ENCODE measurements at places on chromosomes 2 and 18. TPM values are rescaled to one million over a fixed set of nuclear protein-coding genes. Genes with fewer than 3 reads are reported as not detected.
A peak's percentile ranks its signal among the peaks of the same experiment; 100 is the strongest.

Gene MARCO
- not detected for total RNA-seq

GRCh38 chr2:219230059-219230540, 494 bp downstream of the ANKZF1 start:
- peak; percentile 52 for DNase-seq
- H3K36me3 ChIP-seq, result peaks cover 51% of the 10 kb centered on the region
- H3K27ac ChIP-seq, result peak overlapping the region; percentile 97
- H3K4me1 ChIP-seq, result no peaks in the 10 kb centered on the region
- peak overlapping the region; percentile 99 for H3K4me3 ChIP-seq
- H3K27me3 ChIP-seq, result no peaks in the 10 kb centered on the region

- H3K27ac ChIP-seq, result no peak overlapping the region
- H3K36me3 ChIP-seq, result no peaks in the 10 kb centered on the region
- DNase-seq, result no peak
- no peaks in the 10 kb centered on the region for H3K27me3 ChIP-seq
Measured at GRCh38 chr2:149441255-149441654, 110.9 kb downstream of the LYPD6 start.

Gene ALPP
- total RNA-seq, result not detected

Gene LAMA3
- 233 TPM for total RNA-seq

- H3K27me3 ChIP-seq, result peaks cover 66% of the 10 kb centered on the region
- no peak overlapping the region for H3K4me3 ChIP-seq
- H3K27ac ChIP-seq, result no peak overlapping the region
- peaks cover 6% of the 10 kb centered on the region for H3K4me1 ChIP-seq
- no peak for DNase-seq
- no peaks in the 10 kb centered on the region for H3K36me3 ChIP-seq
Measured at GRCh38 chr18:74562131-74562730, 27.9 kb downstream of the CNDP1 start.

Gene CCDC68
- total RNA-seq, result 16.0 TPM

Gene OTOS
- not detected for total RNA-seq

Gene TRAF3IP1
- 21.2 TPM for total RNA-seq

Gene SCYGR4
- total RNA-seq, result not detected

Gene ZAP70
- total RNA-seq, result not detected

- H3K36me3 ChIP-seq, result peaks cover 13% of the 10 kb centered on the region
- no peak for DNase-seq
- H3K4me1 ChIP-seq, result no peaks in the 10 kb centered on the region
- H3K4me3 ChIP-seq, result no peak overlapping the region
- H3K27ac ChIP-seq, result no peak overlapping the region
Measured at GRCh38 chr2:240468303-240469238, 33.1 kb downstream of the GPC1 start.

Gene REG1B
- total RNA-seq, result not detected

Gene GALNT13
- total RNA-seq, result not detected

Gene SERPINB2
- 85.1 TPM for total RNA-seq

Gene HOXD4
- not detected for total RNA-seq

DNA sequence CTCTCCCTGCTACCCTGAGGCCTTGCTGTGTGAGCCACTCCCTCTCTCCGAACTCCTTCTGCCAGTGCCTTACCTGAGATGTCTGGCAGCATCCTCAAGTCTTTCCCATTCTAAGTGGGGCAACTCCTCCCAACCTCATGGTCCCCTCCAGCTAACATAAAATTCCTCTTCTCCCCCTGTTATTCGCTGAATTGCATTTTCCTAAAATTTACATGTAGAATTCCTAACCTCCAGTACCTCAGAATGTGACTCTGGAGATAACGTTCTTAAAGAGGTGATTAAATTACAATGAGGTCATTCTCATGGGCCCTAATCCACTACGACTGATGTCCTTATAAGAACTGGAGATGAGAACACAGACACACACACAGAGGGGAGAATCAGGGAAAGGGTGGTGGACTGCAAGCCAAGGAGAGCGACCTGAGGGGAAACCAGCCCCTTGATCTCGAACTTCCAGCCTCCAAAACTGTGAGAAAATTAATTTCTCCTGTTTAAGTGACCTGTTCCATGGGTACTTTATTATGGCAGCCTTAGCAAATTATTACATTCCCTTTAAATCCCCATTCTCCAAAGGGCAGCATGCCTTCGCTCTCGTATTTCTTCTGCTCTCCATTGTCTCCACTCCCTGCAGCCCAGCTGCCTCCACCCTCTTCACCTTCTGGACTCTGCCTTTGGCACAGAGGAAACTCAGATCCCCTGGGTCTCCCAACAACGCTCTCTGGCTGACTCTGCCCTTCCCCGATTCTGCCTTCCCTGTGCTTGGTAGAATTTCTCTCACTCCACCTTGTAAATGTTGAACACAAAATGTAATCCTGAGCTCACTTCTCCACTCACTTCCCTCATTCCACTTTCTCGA, 70.5 kb downstream of the TGIF1 start:
- H3K27me3 ChIP-seq, result peaks cover 20% of the 10 kb centered on the region
- H3K4me1 ChIP-seq, result peaks cover 10% of the 10 kb centered on the region
- no peak overlapping the region for H3K4me3 ChIP-seq
- H3K27ac ChIP-seq, result no peak overlapping the region
- no peak for DNase-seq

DNA sequence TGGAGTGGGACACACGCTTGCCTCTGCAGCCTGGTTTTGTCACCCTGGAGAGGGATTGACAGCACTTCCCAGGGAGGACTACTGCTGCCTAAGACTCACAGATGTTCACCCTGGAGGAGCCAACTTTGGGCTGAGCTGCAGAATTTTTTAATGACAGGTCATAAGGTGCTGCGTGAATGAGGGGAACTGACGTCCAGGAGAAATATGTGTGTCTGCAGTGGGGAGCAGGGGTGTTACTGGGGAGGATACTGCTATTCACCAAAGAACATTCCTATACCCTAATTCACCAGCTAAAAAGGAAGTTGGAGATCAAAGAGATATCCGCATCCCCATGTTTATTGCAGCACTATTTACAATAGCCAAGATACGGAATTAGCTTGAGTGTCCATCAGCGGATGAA, 144.4 kb downstream of the MGAT5 start:
- no peaks in the 10 kb centered on the region for H3K27me3 ChIP-seq
- H3K36me3 ChIP-seq, result peaks cover 5% of the 10 kb centered on the region
- peaks cover 10% of the 10 kb centered on the region for H3K4me1 ChIP-seq
- H3K4me3 ChIP-seq, result no peak overlapping the region

DNA sequence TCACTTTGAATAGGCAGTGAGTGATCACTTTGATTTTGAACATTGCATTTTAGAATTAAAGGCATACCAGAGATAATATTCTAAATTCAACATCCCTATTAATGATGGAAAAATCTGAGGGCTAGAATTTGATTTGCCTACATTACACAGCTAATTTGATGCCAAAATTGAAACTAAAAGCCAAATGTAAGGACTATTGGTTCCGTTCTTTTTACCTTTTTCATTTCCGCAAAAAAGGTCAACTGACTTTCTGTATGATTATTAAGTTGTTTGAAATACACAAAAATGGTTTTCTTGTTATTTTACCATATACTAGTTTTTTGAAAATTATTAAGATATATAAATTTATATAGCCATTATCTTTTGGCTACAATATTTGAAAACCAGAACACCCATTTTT, 117.5 kb downstream of the SCN3A start:
- no peaks in the 10 kb centered on the region for H3K27me3 ChIP-seq
- H3K4me1 ChIP-seq, result peaks cover 20% of the 10 kb centered on the region
- no peak for DNase-seq
- H3K27ac ChIP-seq, result no peak overlapping the region

Gene INO80C
- total RNA-seq, result 41.9 TPM

DNA sequence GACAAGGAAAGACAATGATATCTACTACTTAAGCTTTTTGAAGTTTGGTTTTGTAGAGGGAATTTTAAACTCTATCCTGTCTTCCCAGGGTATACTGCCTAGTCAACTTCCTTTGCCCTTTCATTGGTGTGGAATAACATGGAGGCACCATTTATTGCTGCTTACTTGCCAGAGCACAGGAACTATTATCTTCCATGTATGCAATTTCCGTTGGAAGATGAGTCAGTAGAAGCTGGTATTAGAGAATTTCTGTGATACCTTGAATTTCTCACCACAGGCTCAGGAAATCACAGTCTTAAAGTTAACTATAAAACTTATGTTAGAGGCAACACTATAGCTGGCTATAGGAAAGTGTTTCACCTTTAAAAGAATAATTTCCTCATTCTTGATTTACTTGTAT, 40.9 kb upstream of the RGPD4 start:
- H3K27me3 ChIP-seq, result peaks cover 18% of the 10 kb centered on the region
- no peak overlapping the region for H3K4me3 ChIP-seq
- H3K27ac ChIP-seq, result no peak overlapping the region
- H3K4me1 ChIP-seq, result no peaks in the 10 kb centered on the region
- H3K36me3 ChIP-seq, result no peaks in the 10 kb centered on the region

- no peaks in the 10 kb centered on the region for H3K4me1 ChIP-seq
- no peaks in the 10 kb centered on the region for H3K27me3 ChIP-seq
- no peak overlapping the region for H3K27ac ChIP-seq
- DNase-seq, result no peak
- H3K36me3 ChIP-seq, result no peaks in the 10 kb centered on the region
Measured at GRCh38 chr2:109710505-109711229, 83.4 kb upstream of the RGPD5 start.

- no peaks in the 10 kb centered on the region for H3K36me3 ChIP-seq
- H3K27ac ChIP-seq, result no peak overlapping the region
- H3K27me3 ChIP-seq, result no peaks in the 10 kb centered on the region
- no peaks in the 10 kb centered on the region for H3K4me1 ChIP-seq
- H3K4me3 ChIP-seq, result no peak overlapping the region
- no peak for DNase-seq
Measured at GRCh38 chr2:32691678-32692077, 63.8 kb downstream of the TTC27 start.

DNA sequence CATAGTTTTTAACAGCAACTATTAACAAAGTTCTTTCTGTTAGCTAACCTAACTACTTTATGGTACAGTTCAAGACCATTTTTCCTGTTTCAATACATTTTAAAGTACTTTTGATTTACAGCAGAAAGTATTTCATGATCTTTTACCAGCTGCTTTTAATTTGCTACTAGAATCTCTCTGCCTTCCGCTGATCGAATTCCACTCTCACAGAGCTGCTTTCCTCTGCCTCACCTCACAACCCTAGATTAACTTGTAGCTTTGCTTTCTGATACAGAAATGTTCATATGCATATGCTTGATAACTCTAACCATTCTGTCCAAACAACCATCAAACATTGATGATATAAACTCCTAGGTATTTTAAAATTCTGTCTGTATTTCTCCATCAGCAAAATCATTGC, 463.2 kb upstream of the ZEB2 start:
- DNase-seq, result no peak
- H3K27ac ChIP-seq, result no peak overlapping the region
- no peak overlapping the region for H3K4me3 ChIP-seq
- no peaks in the 10 kb centered on the region for H3K4me1 ChIP-seq
- H3K27me3 ChIP-seq, result no peaks in the 10 kb centered on the region

All from Calu3 (cell line).